ENCODE measurements at places on chromosomes 11 and 22.

DNA sequence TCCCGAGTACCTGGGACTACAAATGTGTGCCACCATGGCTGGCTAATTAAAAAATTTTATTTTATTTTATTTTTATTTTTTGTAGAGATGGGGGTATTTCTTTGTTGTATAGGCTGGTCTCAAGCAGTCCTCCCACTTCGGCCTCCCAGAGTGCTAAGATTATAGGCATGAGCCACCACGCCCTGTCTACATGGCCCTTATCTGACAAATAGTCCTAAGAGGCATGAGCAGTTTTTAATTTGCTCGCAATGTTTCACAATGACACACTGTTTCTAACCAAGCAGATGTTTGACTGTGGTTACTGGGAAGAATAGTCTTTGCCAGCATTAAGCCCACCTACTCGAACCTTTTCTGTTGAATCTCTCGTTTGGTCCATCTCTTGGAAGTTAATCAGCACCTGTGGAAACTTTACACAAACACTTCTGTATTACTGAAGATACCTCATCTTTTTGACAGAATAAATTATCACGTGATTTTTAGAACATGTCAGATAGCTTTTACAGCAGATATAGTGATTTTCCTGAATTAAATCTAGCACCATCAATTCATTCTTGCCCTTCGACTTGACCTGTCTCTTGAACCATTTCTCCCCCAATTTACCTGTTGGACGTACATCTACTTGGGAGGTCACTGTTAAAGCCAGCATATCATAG is 71.4 kb downstream of the MTMR3 start:
- DNase-seq: no peak

GRCh38 chr11:126277780-126278179 is 5.1 kb upstream of the TIRAP start:
- DNase-seq: no peak

DNA sequence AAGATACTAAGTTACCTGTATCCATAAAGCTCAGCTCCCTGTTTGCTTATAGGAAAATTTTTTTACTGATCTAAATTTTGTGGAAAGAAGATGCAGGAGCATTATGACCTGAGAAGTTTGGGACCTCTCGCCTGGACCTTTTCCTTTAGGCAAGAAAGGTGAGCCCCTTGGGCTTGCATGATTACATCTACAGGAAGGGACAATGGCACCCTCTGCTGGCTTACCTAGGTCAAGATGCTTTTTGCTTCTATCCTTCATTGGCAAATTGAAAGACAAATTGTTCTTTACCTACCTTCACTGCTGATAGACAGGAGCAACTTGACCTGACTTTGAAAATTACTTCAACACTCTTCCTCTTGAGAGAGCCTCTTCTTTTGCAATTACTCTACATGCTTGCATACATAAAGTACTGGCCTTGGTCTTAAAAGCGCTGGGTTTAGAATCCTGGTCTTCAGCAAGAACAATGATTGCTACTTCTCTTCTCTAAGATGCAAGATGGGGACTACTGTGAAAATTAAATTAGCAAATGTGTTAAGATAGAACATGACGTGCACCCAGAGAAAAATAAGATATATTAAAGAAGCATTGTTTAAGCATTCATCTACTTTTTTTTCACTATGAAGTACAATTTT is 147.2 kb downstream of the TRPC6 start:
- DNase-seq: no peak

- DNase-seq: no peak
Observed at GRCh38 chr11:133946541-133947318, 10.0 kb downstream of the IGSF9B start.

GRCh38 chr11:95229993-95230809 is 801 bp downstream of the SESN3 start:
- DNase-seq: no peak

- no peak for DNase-seq
Observed at GRCh38 chr11:47400768-47401279, 7.6 kb upstream of the SLC39A13 start.

- no peak for DNase-seq
Observed at GRCh38 chr22:47231759-47232158, 469.3 kb downstream of the TBC1D22A start.

- no peak for DNase-seq
Observed at GRCh38 chr11:639332-639955, 2.4 kb downstream of the DRD4 start.

- DNase-seq: no peak
Observed at GRCh38 chr22:42719656-42720262, 911 bp downstream of the A4GALT start.

GRCh38 chr11:27861706-27862430 is 161.6 kb upstream of the BDNF start:
- DNase-seq: no peak

- DNase-seq: no peak
Observed at GRCh38 chr22:42976217-42976933, 38.6 kb downstream of the PACSIN2 start.

- DNase-seq: no peak
Observed at GRCh38 chr11:1650034-1650917, 20.7 kb downstream of the KRTAP5-5 start.

GRCh38 chr11:65692367-65692766 is 19.7 kb upstream of the KAT5 start:
- DNase-seq: no peak

GRCh38 chr11:10750838-10751580 is at the start of gene CTR9:
CTR9 (plus strand) TSS chr11:10751246; CDS start chr11:10751413, 167 bp downstream.
- peak; percentile 84 for DNase-seq

GRCh38 chr11:45983471-45983845 is 61.0 kb downstream of the LARGE2 start:
- DNase-seq: no peak

DNA sequence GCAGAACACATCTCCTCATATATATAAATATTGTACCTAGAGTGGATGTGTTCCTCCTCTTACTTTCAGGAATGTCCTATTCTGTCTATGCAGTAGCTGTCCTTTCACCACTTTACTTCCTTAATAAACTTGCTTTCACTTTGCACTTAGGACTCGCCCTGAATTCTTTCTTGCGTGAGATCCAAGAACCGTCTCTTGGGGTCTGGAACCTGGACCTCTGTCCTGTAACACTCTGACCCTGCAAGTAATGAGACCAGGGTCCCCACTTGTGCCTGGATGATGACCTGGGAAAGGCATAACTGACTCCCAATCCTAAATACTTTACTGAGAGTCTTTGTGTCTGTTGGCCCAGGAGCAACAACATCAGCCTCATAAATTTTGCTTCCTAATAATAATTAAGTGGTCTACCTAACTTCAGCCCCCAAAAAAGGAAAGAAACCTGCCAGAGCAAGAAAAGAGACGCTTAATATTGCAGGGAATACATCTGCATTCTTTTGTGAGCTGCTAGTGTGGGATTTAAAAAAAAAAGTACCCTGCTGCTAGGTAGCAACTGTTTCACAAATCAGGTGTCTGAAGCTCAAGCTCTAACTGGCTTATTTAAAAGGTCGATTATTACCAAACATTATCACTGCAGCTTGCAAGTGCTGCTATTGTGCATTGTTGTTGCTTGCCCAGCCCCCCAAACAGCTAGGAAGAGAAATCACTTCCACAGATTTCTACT is 69.3 kb downstream of the FAM168A start:
- no peak for DNase-seq

GRCh38 chr11:63875506-63876065 is 36.7 kb downstream of the MARK2 start:
- DNase-seq: no peak

DNA sequence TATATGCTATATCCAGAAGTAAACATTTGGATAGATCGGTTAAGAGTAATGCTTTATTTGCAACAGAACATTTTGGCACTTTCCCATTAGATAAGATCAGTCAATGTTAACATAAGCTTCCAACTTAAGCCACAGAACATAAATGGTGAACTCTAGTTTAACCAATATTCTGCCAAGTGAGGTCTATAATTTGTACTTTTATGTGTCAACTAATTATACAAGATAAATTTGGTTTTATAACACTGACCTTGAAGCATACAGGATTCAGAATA is 23.5 kb upstream of the BLID start:
- no peak for DNase-seq

DNA sequence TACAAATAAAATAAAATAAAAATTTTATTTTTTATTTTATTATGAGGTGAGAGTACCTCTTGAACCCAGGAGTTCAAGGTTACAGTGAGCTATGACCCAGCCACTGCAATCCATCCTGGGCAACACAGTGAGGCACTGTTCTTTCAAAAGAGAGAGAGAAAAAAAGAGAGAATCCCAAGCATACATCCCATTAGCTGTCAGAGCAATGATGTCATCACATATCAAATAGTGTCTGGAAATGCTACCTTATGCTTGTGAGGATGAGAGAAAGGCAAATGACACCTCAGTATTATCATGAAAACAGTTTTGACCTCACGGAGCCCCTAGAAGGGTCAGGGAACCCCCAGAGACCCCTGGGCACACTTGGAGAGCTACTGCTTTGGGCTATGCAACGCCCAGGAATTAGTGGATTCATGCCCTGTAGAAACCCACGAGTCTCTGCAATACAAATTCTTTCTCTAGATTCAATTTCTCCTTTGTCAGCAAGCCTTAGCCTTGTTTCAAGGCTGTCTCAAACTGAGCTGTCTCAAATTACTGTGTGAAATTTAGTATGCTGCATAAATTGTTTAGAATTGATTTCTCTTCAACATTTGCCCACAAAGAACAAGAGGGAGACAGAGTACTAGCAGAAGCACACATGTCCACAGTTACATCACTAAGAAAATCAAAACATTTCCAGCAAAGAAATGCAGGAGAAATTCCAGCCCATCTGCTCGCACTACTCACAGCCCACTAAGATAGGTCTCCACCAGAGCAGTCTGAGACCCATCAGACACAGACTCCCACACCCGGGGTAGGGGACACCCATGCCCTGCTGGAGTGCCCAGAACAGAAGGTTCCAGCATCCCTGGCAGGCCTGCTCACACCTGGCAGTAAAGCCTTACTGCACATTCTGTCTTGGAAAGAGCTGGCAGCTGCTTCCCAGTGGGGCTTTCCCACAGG is 18.1 kb downstream of the DGCR2 start:
- no peak for DNase-seq

- no peak for DNase-seq
Observed at GRCh38 chr11:131913267-131913666, 542.9 kb downstream of the NTM start.

DNA sequence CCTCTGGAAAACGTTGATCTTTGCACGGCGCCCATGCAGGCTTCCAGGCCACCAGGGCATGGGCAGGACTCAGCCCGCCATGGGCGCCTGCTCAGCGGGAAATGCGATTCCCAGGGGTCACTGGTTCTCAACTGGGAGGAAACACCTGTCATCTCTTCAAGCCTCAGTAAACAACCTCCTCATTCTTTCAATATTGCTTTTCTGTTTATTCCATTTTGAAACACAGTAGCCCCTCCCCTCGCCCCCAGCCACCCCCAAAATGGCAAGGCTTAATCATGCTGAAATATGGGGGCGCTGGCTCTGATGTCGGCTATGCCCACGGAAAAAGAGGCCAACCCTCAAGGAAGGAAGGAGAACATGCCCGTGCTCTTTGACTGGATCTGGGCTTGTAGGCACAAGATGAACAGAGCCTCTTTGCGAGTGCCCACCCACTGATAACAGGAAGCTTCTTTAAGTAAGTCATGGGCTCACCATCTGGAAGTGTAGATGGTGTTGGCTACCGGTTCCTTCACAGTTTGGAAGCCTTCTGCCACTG is 594 bp upstream of the POU2AF1 start:
- DNase-seq: no peak

DNA sequence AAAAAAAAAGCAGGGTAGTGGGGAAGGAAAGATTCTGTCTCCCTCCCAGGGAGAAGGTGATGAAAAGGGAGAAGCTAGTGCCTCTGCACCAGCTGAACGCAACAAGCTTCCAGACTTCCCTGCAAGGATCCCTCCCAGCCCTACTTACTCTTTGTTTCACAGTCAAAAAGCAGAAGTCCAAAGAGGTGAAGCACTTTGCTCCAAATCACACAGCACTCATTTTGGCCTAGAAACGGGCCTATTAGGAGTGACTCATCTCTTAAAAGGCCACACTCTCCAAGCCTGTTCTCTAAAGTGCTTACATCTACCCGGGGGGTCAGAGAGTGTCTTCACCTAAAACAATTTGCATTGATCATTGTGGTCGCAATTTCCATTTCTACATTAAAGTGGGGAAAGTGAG is 17.7 kb upstream of the GRK3 start:
- DNase-seq: no peak

GRCh38 chr11:12287374-12288211 is 89.8 kb upstream of the PARVA start:
- DNase-seq: no peak

- DNase-seq: peak; percentile 54
Observed at GRCh38 chr11:8263769-8264410, at the start of gene LMO1. LMO1 (minus strand) TSS chr11:8263878; CDS start chr11:8263362, 516 bp downstream.

- DNase-seq: no peak
Observed at GRCh38 chr11:120302001-120302805, 22.9 kb upstream of the TLCD5 start.

DNA sequence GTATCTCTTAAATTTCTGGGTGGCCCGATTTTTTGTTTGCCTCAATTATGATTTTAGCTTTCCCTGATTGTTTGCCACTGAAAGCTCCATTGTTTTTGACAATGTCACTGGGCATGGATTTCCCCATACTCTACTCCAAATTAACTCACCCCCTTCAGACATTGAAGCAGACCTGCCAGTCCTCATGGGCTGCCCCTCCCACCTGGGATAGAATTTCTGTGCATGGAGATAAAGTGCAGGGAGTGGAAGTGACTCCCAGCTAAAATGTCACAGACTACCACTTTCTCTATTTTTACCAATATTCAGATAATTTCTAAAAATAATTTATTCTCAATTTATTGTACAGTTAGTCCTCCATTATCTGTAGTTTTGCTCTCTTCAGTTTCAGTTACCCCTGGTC is 79.1 kb upstream of the CLPB start:
- no peak for DNase-seq

- no peak for DNase-seq
Observed at GRCh38 chr11:21983431-21983830, 209.5 kb upstream of the ANO5 start.

- DNase-seq: no peak
Observed at GRCh38 chr11:9473408-9473807, 12.6 kb downstream of the ZNF143 start.

DNA sequence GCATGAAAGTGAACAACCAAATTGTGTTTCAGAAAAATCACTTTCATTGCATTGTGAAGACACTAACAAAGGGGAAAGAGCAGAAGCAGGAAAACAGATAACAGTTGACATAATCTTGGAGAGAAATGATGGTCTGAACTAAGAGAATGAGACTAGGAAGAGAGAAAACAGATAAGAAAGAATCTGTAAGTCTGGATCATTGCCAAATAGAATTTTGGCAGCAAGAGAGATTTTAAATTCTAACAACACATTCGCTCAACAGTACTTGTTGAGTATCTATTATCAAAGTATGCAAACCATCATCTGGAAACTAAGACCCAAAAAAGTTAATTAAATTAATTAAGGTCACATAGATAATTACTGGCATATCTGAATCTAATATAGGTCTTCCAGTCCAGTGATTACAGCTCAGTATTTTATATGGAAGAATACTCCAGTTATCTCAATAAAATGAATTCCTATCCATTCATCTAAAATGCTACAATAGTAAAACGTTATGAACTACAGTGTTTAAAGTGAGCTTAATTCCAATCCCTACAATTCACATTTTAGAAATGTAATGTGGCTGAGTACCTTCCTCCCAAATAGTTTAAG is 166.7 kb upstream of the FAT3 start:
- DNase-seq: no peak
